ENCODE measurements at places on chromosomes 16 and 17.

DNA sequence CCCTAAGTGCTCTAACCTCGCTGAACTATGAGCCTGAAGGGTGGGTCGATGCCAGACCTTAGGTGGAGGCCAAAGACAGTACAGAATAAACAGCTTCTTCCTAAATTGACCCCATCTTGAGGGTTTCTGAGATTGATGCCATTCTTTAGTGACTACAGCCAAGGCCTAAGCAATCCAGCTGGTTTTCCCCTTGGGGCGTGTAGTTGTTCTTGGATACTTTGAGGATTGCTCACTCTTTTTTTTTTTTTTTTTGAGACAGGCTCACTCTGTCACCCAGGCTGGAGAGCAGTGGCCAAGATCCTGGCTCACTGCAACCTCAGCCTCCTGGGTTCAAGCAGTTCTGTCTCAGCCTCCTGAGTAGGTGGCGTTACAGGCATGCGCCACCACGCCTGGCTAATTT lies 2.0 kb downstream of the OVCA2 start:
- DNase-seq: no peak

- no peak for DNase-seq
These were observed 11.6 kb upstream of the RNF213 start for GRCh38 chr17:80248894-80249710.

- DNase-seq: no peak
These were observed at the start of gene TOX3 for GRCh38 chr16:52547004-52547833. Gene TOX3, minus strand, starts transcription at chr16:52547143. Its CDS starts 420 bp downstream, at chr16:52546723.

- no peak for DNase-seq
These were observed 62.9 kb downstream of the SMPD3 start for GRCh38 chr16:68385371-68385770.

DNA sequence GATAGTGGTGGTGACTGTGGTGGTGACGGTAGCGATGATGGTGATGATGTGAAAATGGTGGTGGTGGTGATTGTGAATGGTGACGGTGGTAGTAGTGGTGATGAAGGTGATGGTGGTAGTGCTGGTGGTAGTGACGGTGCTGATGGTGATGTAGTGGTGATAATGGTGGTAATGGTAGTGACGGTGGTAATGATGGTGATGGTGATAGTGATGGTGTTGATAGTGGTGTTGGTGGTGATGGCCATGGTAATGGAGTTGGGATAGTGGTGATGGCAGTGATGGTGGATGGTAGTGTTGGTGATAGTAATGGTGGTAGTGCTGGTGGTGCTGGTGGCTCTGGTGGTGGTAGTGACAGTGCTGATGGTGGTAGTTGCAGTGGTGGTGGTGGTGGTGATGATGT lies 14.7 kb upstream of the RBFOX1 start:
- no peak for DNase-seq

- no peak for DNase-seq
These were observed 20.5 kb upstream of the KLHL11 start for GRCh38 chr17:41885733-41886132.

DNA sequence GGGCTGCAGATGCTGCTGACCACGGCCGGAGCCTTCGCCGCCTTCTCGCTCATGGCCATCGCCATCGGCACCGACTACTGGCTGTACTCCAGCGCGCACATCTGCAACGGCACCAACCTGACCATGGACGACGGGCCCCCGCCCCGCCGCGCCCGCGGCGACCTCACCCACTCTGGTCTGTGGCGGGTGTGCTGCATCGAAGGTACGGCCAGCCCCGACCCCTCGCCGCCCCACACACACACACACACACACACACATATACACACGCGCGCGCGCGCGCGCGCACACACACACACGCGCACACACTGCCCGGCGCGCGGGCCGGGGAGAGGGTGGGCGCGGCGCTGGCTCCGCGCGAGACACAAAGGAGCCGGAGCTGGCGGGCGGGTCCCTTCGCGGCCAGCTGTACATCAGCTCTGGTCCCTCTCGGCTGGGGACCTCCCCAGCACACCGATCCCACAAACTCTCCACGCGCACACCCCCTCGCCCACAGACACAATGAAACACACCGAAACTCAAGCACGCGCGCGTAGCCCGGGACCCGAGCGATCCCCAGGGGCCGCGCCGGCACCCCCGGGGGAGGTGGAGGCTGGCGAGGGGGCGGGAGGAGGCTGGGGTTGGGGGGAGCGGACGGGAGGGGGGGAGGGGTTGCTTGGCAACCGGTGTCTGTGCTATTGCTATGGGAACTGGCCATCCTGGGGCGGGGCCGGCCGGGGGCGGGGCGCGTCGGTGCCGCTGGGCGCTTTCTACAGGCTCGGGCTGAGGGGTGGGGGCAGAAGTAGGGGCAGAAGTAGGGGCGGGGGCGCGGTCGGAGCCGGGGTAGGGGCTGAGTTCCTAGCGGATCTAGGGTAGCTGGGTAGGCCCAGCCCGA lies 658 bp downstream of the CACNG4 start:
- no peak for DNase-seq

- DNase-seq: no peak
These were observed 16.2 kb downstream of the RDM1 start for GRCh38 chr17:35914354-35914753.

- no peak for DNase-seq
These were observed 105.5 kb downstream of the SPAG9 start for GRCh38 chr17:51015145-51015558.

GRCh38 chr17:48453447-48453846 lies 23.4 kb upstream of the SKAP1 start:
- no peak for DNase-seq

- no peak for DNase-seq
These were observed 11.9 kb downstream of the DNAAF8 start for GRCh38 chr16:4746215-4746614.

GRCh38 chr16:23949630-23950290 lies 114.0 kb downstream of the PRKCB start:
- DNase-seq: no peak

GRCh38 chr16:11672206-11673090 lies 4.2 kb downstream of the SNN start:
- no peak for DNase-seq

GRCh38 chr16:22214889-22215288 lies 8.8 kb downstream of the EEF2K start:
- DNase-seq: no peak

DNA sequence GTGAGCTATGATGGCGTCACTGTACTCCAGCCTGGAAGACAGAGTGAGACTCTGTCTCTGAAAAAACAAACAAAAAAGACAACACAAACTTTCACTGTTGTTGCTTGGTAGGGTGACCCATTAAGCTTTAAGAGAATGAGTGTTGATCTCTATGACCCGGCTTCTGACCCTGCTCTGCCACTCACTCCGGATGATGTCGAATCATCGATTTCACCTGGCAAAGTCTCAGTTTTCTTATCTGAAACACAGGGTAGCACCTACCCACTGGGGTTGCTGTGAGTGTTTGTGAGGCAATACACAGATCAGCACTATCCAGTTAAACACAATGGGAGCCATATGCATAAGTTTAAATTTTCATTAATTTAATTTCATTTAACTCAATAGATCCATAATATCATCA lies 20.6 kb upstream of the IRF8 start:
- no peak for DNase-seq

- DNase-seq: no peak
These were observed 31.3 kb downstream of the TVP23A start for GRCh38 chr16:10787304-10787703.

DNA sequence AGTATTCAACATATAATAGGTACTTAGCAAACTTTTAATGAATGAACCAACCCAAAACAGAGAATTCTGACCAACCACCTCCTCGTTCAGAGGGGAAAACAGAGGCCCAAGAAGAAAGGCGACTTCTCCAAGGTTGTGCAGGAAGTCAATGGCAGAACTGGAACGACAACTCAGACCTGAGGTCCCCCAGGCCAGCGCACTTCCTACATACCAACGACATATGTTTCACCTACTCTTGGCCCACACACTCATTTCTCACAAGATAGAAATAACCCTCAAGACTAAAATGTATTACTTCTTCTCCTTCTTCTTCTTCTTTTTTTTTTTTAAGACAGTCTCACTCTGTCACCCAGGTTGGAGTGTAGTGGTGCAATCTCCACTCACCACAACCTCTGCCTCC lies 14.4 kb downstream of the CHCT1 start:
- no peak for DNase-seq

- no peak for DNase-seq
These were observed 151.1 kb upstream of the NOL11 start for GRCh38 chr17:67566656-67567055.

- DNase-seq: no peak
These were observed 466 bp upstream of the HSF4 start for GRCh38 chr16:67163999-67164558.

- no peak for DNase-seq
These were observed 35.5 kb upstream of the CDC42EP4 start for GRCh38 chr17:73347351-73347750.

DNA sequence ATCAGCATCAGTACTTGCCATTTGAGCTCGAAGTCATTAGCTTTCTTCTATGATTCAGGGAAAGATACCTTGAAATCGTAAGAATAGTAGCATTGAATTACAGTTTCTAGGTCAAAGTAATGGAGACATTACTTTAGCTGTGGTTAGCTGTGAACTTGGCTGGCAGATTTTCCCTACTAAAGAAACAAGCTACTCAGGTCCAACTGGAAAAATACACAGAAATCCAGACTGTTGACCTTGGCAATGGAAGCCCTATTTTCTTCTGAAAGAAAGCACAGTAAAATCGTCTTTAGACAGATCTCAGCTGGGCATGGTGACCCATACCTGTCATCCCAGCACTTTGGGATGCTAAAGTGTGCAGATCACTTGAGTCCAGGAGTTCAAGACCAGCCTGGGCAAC lies 13.4 kb upstream of the DNAJA2 start:
- DNase-seq: no peak

GRCh38 chr17:60863892-60864707 lies 186.4 kb downstream of the BCAS3 start:
- DNase-seq: no peak

- DNase-seq: no peak
These were observed 44.1 kb downstream of the DNAH17 start for GRCh38 chr17:78532922-78533640.

- DNase-seq: no peak
These were observed 15.0 kb downstream of the SLC16A3 start for GRCh38 chr17:82243648-82244412.

GRCh38 chr17:29136998-29137730 lies 43.0 kb downstream of the MYO18A start:
- DNase-seq: no peak

DNA sequence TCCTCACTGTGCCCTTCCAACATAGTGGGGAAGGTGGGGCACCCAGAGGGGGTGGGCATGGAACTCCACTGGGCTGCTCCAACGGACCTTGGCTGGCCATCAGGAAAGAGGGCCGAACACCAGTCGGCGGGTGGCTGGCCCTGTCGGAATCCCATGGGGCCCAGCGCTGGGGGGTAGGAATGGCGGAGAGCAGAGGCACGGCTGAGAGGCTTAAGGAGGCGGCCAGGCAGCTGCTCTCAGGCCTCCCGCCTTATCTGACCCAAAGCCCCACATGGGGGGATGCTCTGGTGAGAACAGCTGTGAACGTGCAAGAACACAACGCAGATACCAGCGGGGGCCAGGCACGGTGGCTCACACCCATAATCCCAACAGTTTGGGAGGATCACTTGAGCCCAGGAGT lies 4.4 kb upstream of the MYO1C start:
- DNase-seq: no peak

- DNase-seq: no peak
These were observed 263.1 kb upstream of the PSMD7 start for GRCh38 chr16:74033441-74033995.

DNA sequence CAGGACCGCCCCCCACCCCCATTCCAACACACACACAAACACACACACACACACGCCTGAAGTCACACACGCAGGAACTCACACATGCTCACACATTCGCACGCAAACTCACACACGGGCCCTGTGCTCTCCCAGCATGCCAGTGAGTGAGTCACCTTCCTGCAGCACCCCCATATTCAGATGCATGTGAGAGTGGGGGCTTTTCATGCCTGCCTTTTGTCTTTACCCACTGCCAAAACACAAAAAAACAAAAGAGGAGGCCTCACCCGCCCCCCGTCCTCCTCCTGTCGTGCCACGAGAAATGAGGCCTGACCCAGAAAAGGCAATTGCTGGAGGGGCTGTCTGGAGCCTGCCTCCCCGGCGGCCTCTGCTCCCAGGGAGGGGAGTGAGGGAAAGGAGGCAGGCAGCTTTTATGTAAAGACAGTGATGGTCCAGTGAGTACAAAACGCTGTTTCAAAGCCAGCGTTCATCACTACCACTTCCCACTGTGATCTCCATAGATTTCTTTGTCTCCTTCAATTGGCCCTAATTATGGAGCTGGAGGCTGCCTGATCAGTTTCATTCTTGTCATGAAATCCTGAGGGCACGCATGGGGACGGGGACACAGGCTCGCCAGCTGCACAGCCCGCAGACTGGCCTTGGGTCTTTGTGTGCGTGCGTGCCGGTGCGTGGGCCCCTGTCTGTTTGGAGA lies 29.5 kb upstream of the GSE1 start:
- DNase-seq: no peak

- no peak for DNase-seq
These were observed 38.5 kb upstream of the NKD1 start for GRCh38 chr16:50509521-50510341.

GRCh38 chr16:65280845-65281512 lies 159.1 kb upstream of the CDH11 start:
- DNase-seq: no peak

DNA sequence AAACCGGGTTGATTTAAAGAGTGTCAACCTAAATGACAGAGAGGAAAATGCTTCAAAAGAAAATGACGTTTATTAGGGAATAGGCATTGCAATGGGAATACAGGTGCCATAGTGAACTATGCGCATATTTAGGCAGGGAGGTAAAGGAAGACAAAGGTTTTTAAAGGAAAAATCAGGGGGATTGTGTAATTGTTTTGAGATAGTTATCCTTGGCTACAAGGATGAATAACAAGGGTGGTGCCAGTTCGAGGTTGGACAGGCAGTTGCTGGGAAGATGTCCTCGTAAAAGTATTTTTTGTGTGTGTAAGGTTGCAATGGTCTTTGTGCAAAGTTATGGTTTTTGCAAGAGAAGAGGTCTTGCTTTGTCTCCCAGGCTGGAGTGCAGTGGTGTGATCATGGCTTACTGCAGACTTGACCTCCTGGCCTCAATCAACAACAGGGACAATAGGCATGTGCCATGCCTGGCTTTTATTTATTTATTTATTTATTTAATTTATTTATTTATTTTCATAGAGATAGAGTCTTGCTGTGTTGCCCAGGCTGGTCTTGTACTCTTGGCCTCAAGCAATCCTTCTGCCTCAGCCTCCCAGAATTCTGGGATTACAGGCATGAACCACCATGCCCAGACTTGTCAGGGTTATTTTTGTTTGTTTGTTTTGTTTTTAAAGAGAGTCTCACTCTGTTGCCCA lies 63.1 kb downstream of the CACNG3 start:
- DNase-seq: no peak

All from esophagus squamous epithelium (tissue), 5 donors.